ENCODE measurements at places on chromosomes 16 and 17. TPM values are rescaled to one million over a fixed set of nuclear protein-coding genes. Genes with fewer than 3 reads are reported as not detected.

Gene KRTAP1-5
- total RNA-seq, result not detected

Gene ALDH3A2
- 27.4 TPM for total RNA-seq

Gene MT1E
- 74.8 TPM for total RNA-seq

Gene KCNH6
- total RNA-seq, result not detected

Gene PRKCB
- total RNA-seq, result 101 TPM
